ENCODE measurements at places on chromosomes 7 and 10.

- DNase-seq = no peak
Measured at GRCh38 chr10:126321440-126321839, 66.8 kb downstream of the ADAM12 start.

- DNase-seq = no peak
Measured at GRCh38 chr10:12381536-12382156, 32.3 kb downstream of the CAMK1D start.

DNA sequence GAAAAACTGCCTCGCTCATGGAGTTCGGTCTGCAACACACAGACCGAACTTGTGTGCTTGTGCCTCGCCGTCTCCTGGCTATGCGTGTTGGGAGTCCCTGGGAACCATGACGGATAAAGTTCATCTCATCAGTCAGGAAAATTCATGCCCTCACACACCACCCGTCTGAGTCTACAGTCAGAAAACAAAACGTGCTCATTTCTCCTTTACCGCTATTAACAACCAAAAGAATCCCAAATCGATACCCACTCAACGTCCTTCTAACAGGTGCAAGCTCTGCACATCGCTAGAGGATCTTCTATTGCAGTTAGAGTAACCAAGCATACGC lies 13.6 kb downstream of the CNPY1 start:
- no peak for DNase-seq

DNA sequence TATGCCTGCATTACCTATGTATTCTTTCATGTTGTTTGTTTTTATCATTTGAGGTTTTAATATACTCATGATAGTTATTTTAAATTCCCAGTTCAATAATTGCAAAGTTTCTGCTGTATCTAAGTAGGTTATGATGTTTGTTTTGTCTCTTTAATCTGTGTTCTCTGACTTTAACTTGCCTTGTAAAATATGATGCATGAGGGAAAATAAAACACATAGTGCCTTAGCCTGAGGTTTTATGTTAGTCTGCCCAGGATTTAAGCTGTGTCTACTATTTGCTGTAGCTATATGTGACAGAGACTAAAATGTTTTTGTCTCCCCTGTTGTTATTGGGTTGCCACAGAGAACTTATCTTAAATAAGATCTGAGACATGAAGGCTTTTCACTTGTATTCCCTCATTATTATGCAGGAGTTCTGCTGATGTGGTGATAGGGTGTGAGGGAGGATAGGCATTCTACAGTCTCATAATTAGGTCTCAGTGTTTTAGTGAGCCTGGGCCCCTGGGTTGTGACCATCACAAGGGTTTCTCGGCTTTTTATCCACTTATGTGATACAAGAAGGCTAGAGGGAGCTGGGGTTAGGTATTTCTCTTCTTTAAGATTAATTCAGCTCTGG lies 582.5 kb downstream of the CNTNAP2 start:
- DNase-seq = no peak

- no peak for DNase-seq
Measured at GRCh38 chr7:130294314-130294713, 1.4 kb downstream of the CPA4 start.
